ENCODE measurements at places on chromosomes 3 and 15.

- no peak for DNase-seq
Observed at GRCh38 chr3:54696313-54696712, 231.5 kb downstream of the LRTM1 start.

DNA sequence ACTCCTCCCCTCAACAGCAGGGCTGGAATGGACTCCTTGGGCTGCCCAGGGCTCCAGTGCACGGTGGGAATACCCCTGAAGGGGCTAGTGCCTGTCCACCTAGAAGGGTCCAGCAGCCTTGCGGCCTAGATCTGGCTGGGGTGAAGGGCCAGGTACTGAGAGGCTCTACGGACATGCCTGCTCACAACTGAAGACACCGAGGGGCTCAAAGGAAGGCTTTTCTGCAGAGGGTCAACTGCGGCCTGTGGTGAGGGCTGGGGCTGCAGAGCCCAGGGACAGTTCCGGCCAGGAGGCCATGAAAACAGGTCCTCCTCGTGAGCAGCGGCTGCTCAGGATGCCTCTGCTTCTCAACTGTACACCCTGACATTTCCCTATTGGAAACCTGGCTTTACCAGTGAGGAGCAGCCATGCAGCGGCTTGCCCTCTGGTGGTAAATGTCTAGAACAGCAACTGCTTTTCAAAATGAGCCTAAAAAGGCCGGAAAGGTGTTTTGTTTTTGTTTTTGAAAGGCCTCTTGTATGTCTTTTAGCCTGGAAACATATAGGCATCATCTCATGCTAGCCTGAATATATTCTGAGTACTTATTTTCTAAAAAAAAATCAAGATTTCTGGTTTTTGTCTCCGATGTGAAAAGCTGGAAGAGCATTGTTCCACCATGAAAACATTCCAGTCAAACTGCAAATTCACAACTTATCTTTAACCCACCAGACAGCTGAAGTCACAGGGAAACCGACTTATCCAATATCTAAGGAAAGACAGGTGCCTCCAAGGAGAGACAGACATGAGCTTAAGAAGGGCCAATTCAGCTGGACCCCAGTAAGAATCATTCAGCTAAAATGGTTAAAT, 163.4 kb downstream of the KLF13 start:
- peak; percentile 48 for DNase-seq

DNA sequence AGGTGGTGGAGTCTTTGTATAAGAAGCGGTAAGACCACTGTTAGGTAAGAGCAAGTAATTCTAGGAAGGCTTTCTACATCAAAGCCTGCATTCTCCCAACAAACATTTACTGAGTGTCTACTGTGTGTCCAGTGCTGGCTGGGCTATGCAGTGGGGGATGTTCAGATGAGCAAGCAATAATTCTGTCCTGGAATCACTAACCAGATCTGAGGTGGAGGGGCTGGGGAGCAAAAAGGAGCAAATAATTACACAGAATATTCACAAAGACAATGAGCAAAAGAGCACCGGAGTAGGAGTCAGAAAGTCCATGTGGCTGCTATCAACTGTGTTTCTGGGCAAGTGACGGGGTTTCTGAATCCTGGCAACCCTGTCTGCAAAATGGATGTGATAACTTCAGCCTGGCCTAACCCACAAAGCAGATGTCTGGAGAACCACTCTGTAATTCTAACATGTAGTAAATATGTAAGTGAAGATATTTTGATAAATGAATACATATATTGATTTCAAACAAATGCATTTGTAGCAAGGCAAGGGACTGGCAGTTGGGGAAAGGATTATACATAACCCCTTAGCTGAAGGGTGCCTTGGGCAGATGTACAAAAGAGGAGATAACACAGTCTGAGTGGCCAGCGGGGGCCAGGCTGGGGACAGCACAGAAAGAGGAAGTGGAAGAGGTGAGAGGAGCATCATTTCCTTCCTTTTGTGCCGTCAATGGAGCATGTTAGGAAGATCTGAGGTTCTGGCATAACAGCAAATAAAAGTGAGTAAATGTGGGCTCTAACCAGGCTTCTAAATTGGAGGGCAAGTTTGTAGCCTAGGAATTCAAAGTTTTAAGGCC, 28.8 kb downstream of the CYP8B1 start:
- no peak for DNase-seq

DNA sequence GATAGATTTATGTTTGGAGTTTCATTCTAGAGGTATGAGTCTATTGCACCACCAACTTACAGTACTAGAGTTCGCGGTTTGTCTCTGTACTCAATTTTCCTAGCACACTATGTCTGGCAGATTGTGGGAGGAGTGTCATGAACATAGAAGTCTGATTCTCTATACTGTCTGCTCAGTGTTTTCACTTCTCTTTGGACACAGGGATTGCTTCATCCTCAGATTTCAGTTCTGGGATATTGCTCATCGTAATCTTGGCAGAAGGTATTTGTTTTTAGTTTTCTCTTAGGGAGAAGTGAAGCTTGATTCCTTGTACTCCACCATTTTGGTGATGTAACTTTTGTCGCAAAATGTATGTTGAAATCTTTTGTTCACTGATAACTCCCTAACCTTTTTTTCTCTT, 27.8 kb upstream of the AZI2 start:
- no peak for DNase-seq

- no peak for DNase-seq
Observed at GRCh38 chr15:61137105-61137792, 91.9 kb downstream of the RORA start.

DNA sequence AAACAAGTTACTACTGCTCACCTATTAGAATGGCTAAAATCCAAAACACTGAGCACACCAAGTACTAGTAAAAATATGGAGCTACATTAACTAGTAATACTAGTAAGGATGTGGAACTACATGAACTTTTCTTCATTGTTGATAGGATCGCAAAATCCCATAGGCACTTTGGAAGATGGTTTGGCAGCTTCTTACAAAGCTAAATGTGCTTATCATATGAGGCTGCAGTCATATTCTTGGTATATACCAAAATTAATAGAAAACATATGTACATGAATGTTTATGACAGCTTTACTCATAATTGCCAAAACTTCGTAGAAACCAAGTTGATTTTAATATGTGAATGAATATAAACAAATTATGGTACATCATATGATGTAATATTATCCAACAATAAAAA, 366.8 kb upstream of the KCNMB2 start:
- DNase-seq, result no peak

DNA sequence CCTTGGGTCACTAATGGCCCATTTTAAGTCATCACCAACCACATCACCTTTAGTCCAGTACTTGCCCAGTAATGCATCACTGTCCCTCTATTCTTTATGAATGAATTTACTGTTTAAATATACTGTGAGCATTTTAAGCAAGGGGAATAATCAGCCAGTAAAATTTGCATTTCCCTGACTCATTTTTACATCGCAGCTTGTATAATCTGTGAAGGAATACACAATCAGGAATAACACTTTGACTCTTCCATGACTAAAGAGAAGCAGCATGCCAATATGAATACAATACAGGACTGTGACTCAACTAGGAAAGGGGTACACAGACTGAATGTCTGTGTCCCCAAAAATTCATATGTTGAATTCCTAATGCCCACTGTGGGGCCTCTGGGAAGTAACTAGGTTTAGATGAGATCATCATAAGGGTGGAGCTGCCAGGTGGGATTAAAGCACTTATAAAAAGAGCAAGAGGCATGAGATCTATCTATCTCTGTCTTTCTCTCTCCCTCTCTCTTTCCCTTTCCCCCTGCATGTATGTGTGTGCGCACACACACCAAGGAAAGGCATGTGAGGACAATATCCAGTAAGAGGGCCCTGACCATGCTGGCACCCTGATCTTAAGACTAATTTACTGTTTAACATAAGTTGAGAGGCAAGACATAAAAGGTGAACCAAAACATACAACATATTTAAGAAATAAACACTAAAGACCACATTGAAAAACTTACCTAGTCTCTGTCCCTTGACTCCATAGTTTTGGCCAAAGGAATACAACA, 12.1 kb downstream of the B4GALT4 start:
- DNase-seq, result no peak

GRCh38 chr3:72222410-72222809, 437.5 kb upstream of the PROK2 start:
- no peak for DNase-seq

- no peak for DNase-seq
Observed at GRCh38 chr3:187112934-187113793, 26.1 kb downstream of the RPL39L start.

GRCh38 chr3:97916576-97916975, 55.7 kb downstream of the RIOX2 start:
- DNase-seq, result no peak

- DNase-seq, result no peak
Observed at GRCh38 chr3:4865714-4866113, 113.5 kb upstream of the BHLHE40 start.

- peak; percentile 58 for DNase-seq
Observed at GRCh38 chr15:85407421-85408269, 27.2 kb downstream of the AKAP13 start.
